ENCODE measurements at places on chromosomes 13 and 19.

GRCh38 chr19:3698386-3698950 lies 1.8 kb downstream of the PIP5K1C start:
- peak; percentile 43 for DNase-seq

- DNase-seq, result no peak
These were observed 158.5 kb downstream of the TUBA3C start for GRCh38 chr13:19023115-19023514.

DNA sequence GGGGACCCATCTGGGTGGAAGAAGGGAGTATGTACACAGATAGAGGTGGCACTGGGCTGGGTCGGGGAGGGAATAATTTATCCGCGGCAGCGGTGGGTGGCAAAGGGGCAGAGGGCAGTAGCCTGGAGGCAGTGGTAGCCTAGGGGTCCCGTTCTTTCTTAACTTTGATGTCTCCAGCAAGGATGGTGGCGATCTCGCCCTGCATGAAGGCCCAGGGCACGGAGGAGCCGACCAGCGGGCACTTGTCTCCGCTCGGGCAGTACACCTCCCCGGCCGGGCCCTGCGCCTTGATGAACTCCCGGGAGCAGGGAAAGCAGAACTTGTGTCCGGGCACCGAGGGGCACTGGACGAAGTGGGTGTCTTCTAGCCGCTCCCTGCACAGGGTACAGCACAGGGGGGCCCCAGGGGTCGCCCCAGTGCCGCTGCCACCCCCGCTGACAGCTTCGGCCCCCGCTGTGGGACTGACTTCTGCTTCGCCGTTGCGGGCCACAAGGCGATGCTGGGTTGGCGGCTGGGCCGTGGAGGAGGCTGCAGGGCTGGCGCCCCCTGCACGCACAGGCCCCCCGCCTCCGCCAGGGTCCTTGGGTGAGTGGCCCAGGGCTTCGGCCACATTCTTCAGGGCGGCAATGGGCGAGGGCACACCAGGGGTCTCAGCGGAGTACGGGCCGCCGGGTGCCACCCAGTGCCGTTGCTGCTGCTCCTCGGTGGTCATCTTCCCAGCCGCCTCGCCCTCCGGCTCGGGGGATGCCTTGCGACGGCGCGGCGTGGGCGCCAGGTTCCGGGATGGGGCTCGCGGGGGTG lies 1.9 kb downstream of the IRF2BP1 start:
- no peak for DNase-seq

DNA sequence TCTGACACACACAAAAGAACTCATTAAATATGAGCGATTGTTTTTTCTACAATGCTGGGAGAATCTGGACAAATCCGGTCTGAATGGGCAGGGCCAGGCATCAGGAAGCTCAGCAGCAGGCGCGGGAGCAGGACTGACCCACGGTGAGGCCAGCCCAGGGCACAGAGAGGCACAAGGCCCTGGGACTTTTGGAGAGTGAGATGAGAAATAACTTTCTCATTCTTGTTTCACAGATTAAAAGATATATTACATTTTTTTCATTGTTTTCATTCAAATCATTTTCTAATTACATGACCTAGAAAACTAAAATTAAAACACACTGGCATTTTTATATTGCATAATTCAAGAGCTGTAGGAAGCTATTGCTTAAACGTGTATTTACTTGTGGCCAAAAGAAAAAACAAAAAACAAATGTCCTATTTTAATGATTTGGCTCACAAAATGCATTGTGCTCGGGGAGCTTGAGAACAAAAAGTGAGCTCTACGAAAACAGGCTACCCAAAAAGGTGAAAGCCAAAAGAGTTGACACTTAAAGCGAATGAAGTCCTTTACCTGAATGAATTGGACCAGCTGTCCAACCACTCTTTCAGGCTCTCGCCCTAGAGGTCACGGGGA lies 133.1 kb downstream of the TNFRSF19 start:
- DNase-seq, result no peak

GRCh38 chr13:32001154-32001768 lies 30.3 kb upstream of the FRY start:
- DNase-seq, result peak; percentile 32

DNA sequence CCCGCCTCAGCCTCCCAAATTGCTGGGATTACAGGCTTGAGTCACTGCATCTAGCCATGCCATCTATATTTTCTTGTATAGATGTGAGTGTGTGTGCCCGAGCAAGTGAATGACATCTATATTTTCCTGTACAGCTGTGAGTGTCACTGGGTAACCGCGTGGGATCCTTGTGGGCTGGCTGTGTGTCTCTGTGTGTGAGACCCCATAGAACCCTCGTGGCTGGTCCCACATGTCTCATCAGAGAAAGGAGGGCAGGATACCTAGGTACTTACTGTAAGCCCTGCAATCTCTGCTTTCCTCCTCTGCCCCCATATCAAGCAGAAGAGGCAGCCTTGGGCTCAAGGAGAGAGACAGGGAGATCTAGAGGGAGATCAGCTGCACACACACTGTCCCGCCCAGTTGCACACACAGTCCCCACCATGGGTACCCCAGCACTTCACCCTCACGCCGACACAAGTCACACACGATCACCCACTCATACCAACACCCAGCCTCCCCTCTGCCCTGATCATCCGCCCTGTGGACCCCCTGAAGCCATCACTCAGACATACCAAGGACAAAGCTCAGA lies 655 bp downstream of the DENND1C start:
- DNase-seq, result peak; percentile 16

DNA sequence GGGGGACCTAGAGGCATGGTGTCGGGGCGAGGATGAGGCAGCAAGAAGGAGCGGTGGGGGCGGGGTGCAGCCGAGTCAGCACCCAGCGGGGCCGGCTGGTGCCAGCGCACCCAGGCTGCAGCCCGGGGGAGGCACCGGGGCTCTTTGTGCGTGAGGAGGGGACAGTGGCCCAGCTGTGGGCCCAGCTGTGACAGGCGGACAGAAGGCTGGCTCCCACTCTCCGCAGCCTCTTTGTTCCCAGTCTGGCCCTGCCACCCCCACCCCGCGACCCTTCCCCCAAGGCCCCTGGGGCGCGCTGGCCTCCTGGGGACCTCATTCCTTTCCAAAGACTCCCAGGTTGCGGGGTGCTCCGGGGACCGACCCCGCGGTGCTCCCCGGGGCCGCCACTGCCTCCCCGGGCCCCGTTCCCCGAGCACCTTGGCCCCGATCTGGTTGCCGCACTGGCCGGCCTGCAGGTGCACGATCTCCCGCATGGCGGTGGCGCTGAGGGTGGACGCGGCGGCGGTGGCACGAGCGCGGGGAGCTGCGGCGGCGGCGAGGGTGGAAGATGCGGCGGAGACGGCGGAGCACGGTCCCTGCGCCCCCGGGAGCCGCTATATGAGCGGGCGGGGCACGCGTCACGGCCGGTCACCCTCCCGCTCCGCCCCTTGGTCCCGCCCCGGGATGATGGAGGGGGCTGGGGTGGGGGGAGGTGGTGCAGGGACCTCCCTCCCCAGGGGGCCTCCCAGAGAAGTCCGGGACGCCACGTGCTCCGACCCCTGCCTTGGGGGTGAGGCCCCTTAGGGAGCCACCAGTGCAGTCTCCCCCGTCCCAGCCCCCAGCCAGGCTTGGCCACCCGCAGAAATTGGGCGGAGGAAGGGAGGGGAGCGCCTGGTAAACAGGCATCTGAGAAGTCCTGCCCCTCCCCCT lies at the start of gene TUBB4A:
TUBB4A (minus strand) TSS at position 570 of the 909 bp plus-strand sequence; CDS start at position 473, 97 bp downstream.
- peak; percentile 68 for DNase-seq

DNA sequence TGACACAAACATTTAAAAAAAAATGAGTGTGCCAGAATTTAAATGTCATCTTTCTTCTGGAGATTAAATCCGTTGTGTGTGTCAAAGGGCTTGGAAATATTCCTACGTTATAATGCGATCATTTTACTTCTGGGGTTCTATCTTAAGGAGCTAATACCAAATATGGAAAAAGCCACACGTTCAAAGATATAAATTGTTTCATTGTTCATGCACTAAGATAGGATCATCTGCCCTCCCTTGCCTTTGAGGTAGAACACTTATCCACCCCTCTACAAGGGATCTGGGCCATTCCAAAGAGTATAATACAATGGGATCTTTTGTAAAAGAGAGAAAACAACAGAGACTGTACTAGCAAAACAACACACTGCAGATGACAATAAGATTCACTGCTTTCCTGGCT lies 64.9 kb downstream of the ANKRD10 start:
- no peak for DNase-seq

GRCh38 chr19:6343462-6343861 lies 10.1 kb upstream of the ACER1 start:
- no peak for DNase-seq

DNA sequence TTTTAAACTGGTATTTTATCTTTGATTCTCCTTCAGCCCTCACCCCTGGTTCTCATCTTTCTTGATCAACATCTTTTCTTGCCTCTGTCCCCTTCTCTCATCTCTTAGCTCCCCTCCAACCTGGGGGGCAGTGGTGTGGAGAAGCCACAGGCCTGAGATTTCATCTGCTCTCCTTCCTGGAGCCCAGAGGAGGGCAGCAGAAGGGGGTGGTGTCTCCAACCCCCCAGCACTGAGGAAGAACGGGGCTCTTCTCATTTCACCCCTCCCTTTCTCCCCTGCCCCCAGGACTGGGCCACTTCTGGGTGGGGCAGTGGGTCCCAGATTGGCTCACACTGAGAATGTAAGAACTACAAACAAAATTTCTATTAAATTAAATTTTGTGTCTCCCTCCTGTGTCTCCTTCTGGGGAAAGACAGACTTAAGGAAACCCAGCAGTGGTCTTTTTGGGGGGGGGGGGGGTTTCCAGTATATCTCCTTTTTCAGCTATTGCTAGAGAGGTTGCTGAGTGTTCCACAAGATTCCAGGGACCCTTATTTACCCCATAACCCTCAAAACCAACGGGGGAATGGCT lies 1.5 kb upstream of the RAD23A start:
- no peak for DNase-seq

DNA sequence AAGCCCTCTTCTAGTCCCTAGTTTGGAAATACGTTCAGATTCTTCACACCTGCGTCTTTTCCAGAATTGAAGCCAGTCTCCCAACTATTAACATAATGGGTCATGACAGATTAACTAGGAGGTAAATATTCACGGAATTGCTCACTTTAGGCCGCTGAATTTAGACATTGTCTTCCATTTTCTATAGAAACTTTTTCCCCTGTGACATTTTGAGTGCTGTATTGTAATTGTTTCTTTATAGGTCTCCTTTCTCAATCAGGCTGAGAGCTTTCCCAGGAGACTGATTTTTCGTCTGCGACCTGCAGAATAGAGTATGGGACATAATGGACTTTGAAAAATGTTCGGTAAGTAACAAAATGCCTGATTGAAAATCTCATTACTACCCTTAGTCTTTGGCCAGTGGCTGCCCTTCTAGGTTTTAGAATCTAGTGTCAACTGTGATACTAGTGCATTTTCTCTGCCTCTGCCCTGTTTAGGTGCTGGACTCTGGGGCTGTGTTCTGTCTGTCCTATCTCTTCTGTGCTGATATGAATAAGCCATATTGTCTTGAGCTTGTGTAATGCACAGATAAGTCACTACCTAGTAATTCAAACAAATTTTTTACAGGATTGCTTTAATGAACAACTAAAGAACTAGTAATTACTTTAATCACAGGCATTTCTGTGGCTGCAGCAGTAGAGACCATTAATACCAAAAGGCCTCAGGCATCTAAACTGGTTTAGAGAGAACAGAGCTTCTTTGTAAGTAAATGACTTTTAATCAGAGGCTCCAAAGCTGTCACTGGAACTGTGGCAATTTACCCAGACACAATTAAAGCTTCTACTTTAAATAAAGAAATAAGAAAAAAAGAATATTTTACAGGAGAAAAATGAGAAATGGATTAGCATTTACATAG lies 122.4 kb upstream of the FREM2 start:
- DNase-seq, result no peak

DNA sequence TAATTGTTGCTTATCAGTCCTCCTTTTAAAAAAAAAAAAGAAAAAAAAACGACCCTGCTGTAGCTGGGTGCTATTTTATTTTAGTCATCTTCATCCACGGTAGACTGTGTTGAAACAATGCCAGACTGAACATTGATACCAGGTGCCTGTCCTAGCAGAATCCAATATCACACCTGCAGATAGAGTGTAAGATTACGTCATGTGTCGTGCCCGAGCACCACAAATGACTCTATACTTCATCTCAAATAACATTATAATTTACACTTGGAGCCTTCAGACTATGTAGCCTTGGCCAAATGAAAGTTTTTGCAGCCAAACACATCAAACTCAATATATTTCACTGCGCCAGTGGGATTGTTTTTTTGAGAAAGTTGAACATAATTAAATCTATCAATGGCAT lies 410.6 kb downstream of the FGF9 start:
- DNase-seq, result no peak

- no peak for DNase-seq
These were observed 28.2 kb upstream of the PSG7 start for GRCh38 chr19:42965176-42965575.

- DNase-seq, result no peak
These were observed 1317.1 kb downstream of the SLITRK1 start for GRCh38 chr13:82565201-82565600.

DNA sequence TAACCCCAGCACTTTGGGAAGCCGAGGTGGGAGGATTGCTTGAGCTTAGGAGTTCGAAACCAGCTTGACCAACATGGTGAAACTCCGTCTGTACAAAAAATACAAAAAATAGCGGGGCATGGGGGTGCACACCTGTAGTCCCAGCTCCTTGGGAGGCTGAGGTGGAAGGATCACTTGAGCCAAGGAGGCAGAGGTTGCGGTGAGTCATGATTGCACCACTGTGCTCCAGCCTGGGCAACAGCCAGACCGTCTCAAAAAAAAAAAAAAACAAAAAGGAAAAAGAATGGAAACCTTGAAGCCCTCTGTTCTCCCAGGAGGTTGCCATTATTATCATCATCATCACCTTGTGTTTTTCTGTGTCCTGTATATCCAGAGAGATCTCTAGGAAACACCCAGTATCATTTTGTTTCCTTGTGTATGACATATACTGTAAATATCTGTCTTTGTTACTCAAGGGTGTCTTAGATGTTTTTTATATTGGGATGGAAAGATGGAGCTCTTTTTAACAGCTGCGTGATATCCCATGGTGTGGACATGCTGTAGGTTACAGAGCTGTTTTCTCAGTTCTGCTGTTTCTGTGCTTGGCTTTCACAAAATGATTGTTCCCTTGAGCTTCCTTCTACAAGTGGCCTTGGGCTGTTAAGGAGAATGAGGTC lies 11.8 kb downstream of the CHAF1A start:
- no peak for DNase-seq

GRCh38 chr13:74040200-74040599 lies 94.0 kb downstream of the KLF12 start:
- peak; percentile 31 for DNase-seq

DNA sequence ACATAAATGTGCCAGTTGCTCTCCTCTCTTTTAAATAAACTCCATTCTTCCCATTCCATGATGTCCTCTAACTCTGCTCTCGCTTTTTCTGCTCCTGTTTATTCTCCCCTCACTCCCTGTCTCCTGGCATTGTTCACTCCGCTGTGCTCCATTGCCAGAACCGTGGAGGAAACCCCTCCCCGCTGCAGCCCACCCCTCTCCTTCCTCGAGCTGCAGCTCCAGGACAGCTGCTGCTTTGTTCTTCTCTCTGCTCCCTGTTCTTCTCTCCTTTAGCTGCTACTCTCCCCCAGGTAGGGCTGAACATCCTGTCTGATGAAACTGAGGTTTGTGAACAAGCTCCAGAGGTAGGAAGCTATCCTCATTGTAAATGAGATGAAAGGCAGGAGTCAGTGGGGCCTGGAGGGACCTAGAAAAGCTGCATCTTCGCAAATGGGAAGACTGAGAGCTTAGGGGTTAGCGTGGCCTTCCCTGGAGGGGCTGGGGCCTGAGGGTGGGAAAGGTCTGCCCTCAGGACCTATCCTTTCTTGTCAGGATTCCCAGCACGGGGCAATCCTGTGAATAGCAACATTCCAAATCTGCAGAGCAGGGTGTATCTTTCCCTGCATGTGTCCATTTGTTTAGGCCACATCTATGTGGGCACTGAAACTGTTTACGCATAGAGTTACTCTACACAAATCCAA lies 243.7 kb downstream of the DNAJC15 start:
- DNase-seq, result no peak

Data from B cell (primary cell).